ENCODE measurements at places on chromosomes 16 and 17. TPM values are rescaled to one million over a fixed set of nuclear protein-coding genes. Genes with fewer than 3 reads are reported as not detected.
A peak's percentile ranks its signal among the peaks of the same experiment; 100 is the strongest.

- no peaks in the 10 kb centered on the region for H3K36me3 ChIP-seq
- H3K4me3 ChIP-seq, result no peak overlapping the region
- H3K27me3 ChIP-seq, result no peaks in the 10 kb centered on the region
- DNase-seq, result no peak
- H3K4me1 ChIP-seq, result no peaks in the 10 kb centered on the region
Observed at GRCh38 chr16:5186381-5186903, 88.8 kb upstream of the EEF2KMT start.

DNA sequence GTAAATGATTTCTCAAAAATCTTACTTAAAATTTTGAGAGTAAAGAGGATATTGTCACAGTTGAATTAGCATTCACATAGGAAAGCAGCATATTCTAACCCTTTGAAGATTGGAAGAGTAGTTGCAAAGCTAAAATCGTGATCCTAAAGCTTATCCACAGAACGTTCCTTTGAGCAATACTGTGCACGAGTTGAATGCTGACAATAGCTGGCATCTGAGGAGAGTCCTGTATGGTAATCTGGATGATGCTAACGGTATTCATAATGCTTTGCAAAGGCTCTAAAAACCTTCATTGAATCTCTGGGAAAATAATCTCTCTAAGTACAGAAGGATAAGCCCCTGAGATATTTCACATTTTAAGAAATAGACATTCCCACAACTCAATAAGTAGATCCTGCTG, 354.6 kb downstream of the CDH8 start:
- no peaks in the 10 kb centered on the region for H3K4me1 ChIP-seq
- no peaks in the 10 kb centered on the region for H3K27me3 ChIP-seq
- H3K36me3 ChIP-seq, result no peaks in the 10 kb centered on the region
- H3K4me3 ChIP-seq, result no peak overlapping the region

- H3K27me3 ChIP-seq, result no peaks in the 10 kb centered on the region
- peaks cover 20% of the 10 kb centered on the region for H3K36me3 ChIP-seq
- no peak for DNase-seq
- H3K4me1 ChIP-seq, result peaks cover 25% of the 10 kb centered on the region
Observed at GRCh38 chr16:29674188-29674587, 4.8 kb upstream of the QPRT start.

DNA sequence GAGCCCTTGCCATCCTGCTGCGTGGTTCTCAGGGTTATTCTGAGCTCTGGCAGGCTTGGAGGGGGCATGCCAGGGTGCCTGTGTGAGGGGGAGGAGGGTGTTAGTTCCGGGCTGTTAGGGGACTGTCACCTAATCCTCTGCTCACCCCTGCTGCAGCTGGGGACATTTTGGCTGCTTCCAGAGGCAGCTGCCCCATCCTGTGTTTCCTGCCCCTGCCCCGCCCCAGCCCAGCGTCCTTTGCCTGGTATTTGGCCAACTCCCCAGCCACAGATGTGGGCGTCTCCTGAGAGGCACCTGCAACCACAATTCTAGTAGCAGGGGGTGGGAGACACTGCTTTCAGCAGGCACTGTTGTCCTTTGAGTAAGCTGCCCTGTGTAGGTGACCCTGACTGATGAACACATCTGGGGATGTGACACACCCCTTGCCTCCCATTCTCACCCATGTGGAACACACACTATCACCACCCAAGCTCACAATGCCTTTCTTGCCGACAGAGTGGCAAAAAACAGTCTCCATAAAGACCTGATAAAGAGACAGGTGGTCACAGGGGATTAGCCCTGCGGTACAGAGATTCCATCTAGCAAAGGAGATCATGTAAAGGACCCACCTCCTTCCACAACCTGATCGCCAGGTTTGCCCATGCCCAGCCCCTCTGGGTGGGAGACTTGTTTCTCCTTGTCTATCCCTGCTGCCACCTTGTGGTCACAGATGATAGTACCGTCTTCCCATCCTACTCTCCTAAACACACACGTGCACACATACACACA, at the start of gene CHRNE:
CHRNE (minus strand) TSS at position 48 of the 768 bp plus-strand sequence; CDS start at position 13, 35 bp downstream.
- H3K36me3 ChIP-seq, result no peaks in the 10 kb centered on the region
- peak within 1 kb of the TSS; percentile 21 for H3K4me3 ChIP-seq
- H3K27ac ChIP-seq, result peak within 1 kb of the TSS; percentile 52
- DNase-seq, result peak; percentile 61
- peaks cover 16% of the 10 kb centered on the region for H3K27me3 ChIP-seq

XAF1 gene
- 45.7 TPM for total RNA-seq

MAPT gene
- total RNA-seq, result 0.64 TPM
